ENCODE measurements at places on chromosomes 12 and 14.

- DNase-seq, result no peak
Measured at GRCh38 chr14:95486875-95487668, 29.4 kb downstream of the SYNE3 start.

DNA sequence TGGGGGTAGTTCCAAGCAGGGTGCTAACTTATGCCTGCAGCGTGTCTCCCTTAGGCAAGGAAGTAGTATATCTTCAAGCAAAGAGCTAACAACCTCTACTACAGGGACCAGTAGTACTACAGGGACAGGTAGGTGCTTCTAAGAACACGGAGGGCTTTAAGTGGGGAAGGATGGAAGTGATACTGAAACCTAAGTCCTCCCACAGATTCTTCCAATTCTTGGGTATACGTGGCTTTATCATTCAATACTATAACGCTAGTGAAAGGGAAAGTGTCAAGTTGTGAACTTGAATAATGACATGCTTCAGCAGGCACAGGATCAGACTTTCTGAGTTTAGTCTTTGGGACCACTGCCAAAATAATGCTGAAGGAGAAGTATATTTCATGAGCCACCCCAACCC lies 241.7 kb downstream of the CEP128 start:
- no peak for DNase-seq

- DNase-seq, result no peak
Measured at GRCh38 chr14:72742118-72742837, 151.6 kb downstream of the DPF3 start.

GRCh38 chr14:21476523-21476924 lies 235 bp downstream of the RAB2B start:
- peak; percentile 85 for DNase-seq

GRCh38 chr12:95546491-95546813 lies 4.8 kb downstream of the USP44 start:
- no peak for DNase-seq

- DNase-seq, result no peak
Measured at GRCh38 chr14:22896760-22897159, 13.7 kb downstream of the REM2 start.

- DNase-seq, result no peak
Measured at GRCh38 chr12:26244503-26244902, 49.1 kb downstream of the SSPN start.

DNA sequence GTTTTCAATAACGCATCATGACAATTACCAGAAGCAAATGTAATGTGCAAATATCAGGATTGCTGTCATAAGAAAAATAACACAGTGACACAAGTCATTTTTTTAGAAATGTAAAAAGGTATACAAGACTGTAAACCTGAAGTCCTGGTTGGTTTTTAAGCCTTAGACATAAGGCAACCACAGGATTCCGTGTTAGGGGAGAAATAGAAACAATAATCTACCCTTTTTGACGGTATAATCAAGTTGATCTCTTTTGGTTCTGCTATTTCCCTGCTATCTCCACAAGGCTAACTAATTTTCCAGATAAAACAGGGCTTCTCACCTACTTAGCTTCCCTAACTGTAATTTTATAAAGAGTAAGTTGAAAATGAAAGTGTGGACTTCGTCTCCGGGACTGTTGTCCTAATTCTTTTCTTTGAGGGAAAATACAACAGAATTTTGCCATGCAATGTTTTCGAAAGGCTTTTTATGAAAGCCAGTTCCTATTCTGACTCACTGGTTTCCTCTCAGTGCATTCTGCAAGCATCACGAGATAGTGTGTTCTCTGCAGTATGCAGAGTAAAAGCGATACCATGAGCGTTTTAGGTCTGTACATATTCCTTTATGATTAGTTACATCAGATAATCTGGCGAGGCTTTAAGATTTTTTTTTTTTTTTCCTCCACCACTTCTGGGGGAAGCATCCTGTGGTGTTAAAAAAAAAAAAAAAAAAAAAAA lies 10.6 kb downstream of the MYO1H start:
- no peak for DNase-seq

DNA sequence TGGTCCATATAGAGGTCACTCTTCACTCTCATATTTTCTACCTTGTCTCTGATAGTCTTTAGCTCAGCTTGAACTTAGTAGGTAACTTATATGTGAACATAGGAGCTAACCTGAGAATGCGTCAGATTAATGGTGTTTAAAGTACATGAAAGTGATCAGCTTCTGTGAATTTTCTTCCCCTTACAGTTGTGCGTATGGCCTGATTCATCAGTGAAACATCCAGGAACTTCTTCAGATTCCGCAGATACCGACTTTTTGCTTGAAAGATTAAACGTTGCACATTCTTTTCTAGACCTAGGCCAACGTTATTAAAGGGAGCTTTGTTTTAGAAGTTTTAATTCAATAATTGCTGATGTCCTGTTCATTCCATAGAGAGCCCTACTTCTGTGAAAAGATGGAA lies 1945.1 kb upstream of the SEL1L start:
- no peak for DNase-seq

DNA sequence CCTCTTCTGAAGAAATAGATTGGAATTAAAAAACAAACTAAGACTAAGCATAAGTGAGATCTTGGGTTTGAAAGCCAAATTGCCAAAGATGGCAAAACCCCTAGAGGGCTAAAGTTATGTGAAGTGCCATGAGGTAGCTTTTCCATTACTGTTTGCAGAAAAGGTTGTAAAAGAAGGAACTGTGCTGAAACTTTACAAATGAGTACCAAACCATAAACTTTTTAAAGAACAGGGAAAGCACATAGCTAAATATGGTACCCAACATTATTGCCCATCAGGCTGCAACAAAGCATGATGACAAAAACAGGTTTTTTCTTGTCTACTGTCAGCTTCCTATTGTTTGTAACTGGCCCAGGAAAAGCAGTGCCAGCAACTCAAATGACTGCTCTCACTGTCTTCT lies 224.2 kb downstream of the RAD51B start:
- no peak for DNase-seq

DNA sequence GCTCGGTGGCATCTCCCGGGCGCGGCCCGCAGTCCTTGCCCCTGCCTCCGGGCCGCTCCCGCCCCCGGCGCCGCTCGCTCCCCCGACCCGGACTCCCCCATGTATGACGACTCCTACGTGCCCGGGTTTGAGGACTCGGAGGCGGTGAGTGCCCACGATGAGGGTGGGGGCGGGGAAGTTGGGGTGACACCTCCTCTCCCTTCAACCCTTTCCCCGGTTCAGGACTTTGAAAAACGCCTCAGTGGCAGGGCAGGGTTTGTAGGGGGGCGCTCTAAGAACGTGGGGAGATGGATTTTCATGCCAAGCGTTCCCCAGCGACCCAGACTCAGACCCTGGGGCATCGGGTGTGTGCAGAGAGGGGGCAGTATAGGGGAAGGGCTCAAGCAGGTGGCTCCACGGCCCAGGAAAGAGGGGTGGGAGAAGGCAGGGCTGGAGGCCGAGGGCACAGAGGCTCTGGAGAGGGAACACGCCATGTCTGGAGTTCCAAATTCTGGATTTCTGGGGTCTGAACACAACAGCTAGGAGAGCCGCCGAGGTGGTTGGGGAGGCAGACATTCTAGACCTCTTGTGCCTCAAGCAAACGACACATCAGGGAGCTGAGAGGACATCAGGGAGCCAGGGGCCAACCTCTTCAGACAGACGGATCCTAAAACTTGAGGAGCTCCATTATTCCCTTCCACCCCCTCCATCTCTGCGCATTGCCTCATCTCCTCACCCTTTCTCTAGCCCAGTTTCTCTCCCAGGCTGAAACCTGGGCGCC lies 715 bp downstream of the CACNB3 start:
- DNase-seq, result no peak

DNA sequence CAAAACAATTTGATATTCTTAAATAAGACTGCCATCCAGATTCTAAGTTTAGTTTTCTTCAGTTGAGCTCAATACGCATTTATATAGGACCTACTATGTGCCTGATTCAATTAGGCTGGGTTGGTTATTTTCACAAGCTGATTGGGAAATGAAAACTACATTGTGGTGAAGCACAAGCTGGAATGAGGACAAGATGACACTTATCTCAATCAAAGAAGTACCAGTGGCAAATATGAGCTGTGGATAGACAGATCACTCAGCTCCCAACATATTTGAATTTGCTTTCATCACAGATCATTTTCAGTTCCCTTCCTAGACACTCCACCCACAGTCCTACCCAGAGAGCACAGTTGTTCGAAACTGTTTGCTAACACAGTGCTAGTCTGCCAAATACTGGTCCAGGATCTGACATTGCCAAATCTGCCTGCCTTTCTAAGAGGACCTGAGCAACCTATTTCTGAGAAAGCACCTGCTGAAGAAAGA lies 74.7 kb downstream of the LLPH start:
- DNase-seq, result no peak
